ENCODE measurements at places on chromosomes 5 and 9.
A peak's percentile ranks its signal among the peaks of the same experiment; 100 is the strongest.

DNA sequence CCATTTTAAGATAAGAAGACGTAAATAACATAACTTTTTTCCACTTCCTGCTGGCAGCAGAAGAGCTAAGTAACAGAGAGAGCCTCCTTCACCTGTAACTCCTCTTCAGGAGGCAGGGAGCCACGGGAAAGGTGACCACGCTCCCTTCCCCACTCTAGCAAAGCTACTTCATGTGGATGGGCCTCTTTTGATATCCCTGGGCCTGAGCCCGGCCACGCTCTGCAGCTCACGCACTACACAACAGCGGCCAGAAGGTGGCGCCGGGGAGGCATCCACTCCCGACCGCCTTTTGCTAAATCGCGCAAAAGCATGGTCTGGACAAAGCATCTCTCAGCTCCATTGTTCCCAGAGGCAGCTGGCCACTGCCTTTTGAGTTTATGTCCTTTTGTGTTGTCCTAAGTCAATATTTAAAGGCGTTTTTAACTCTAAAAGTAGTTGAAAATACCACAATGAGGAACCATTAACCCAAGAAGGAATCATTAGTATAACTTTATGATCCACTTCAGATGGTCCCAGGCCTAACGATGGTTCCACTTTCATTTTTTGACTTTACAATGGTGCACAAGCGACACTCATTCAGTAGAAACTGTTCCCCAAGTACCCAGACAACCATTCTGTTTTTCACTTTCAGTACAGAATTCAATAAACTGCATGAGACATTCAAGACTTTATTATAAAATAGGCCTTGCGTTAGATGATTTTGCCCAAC is 23.6 kb downstream of the CMBL start:
- peak; percentile 83 for DNase-seq

DNA sequence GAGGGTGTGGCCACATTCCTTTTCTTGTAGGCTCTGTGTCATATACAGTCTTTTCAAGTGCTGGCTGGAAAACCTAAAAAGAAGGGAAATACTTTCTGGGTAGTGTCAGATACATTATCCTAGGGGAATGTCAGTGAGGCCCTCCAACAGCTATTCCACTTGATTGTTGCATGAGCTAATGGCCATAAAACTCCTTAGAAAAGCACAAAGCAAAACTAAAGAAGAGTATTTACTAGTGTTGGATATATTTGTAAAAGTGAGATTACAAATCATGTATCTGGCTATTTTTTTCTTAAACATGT is 829 bp downstream of the ANXA1 start:
- no peak for DNase-seq

DNA sequence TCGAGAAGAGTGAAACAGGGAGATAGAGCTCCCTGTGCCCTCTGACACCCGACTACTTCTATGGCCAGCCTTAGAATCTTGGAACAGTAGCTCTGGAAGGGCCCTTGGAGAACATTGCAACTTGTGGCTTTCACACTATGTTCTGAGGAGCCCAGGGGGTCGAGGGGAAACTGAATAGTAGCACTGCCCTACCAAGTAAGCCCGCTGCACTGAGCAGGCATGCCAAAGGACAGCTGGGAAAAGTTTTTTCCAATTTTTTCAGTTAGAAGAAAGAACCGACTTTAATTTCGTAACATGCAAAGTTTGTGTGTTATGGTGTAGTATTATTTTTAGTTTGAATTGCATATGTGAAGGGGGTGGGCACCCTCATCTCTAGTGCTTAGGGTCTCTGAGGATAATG is 10.9 kb downstream of the SMIM3 start:
- DNase-seq: no peak

- no peak for DNase-seq
These were observed 610.5 kb downstream of the IRX1 start for GRCh38 chr5:4206127-4206526.

DNA sequence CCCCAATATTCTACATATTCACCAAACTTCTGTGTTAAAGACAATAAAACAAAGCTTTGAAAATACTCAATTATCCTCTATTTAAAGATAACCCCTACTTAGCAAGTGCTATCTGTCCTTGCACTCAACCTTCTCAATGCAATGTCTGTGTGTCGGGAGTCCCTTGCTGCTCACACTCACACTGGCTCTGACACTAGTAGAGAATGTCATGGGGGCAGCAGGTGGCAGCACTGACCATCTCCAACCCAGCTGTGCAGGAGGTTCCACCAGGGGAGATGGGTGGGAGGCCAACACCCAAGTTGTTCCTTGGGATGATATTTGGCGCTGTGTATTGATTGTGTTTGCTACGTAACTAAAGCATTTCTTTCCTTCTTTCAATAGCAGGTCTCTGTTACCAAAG is 59.4 kb upstream of the SIMC1 start:
- DNase-seq: no peak

- DNase-seq: no peak
These were observed 117.4 kb upstream of the ELL2 start for GRCh38 chr5:96079075-96079474.

GRCh38 chr5:122858451-122858850 is 13.0 kb downstream of the SNX24 start:
- DNase-seq: no peak

DNA sequence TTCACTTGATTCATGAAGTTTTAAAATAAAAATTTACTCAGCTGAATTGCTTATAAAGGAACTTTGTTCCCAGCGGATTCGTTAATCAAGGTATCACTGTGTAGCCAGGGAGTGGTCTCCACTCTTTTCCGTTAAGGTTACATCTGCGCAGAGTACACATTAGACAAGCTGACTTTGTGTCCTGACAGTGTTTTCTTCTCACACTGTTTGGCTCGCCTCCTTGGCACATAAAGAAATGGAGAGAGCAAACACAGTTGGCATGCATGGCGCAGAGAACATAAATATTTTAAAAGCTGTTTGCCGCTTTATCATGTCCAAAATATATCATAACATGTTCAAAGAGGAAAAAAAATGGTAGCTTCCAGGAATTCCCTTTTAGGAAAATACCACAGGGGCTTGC is 153.2 kb downstream of the EDIL3 start:
- no peak for DNase-seq

DNA sequence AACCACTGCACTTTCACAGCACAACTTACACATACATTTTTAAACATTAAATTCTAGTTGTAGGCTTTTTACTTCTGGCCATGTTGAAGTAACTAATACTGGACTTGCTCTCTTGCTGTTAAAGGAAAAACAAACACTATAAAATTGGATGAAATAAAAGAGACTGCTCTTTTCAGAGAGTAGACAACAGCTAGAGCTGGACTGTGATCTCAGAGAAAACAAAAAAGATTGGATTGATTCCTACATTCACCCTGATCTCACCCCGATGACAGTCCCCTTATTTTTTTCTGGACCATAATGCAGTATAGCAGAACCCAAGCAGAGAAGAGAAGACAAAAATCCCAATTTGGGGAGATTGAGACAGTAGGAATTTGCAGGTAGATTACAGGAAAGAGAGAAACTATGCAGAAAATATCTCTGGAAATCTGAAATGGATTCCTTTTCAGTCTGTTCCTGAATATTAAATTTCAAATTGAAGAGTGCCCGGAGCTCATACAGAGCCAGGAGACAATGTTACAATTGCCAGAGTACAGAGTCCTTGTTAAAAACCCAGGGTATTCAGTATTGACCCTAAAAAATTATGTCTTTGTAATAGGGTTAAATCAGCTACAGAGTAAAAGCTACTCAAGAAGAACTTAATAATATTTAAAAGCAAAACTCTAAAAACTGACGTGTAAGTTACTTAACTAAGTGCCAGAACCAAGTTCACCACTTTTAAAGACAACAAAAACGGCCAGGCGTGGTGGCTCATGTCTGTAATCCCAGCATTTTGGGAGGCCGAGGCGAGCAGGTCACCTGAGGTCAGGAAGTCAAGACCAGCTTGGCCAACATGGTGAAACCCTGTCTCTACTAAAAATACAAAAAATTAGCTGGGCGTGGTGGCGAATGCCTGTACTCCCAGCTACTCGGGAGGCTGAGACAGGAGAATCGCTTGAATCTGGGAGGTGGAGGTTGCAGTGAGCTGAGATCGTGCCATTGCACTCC is 208.6 kb downstream of the MPDZ start:
- no peak for DNase-seq

- no peak for DNase-seq
These were observed 152.2 kb upstream of the MPDZ start for GRCh38 chr9:13431692-13432091.

- no peak for DNase-seq
These were observed 3.0 kb upstream of the CTSV start for GRCh38 chr9:97041898-97042297.

DNA sequence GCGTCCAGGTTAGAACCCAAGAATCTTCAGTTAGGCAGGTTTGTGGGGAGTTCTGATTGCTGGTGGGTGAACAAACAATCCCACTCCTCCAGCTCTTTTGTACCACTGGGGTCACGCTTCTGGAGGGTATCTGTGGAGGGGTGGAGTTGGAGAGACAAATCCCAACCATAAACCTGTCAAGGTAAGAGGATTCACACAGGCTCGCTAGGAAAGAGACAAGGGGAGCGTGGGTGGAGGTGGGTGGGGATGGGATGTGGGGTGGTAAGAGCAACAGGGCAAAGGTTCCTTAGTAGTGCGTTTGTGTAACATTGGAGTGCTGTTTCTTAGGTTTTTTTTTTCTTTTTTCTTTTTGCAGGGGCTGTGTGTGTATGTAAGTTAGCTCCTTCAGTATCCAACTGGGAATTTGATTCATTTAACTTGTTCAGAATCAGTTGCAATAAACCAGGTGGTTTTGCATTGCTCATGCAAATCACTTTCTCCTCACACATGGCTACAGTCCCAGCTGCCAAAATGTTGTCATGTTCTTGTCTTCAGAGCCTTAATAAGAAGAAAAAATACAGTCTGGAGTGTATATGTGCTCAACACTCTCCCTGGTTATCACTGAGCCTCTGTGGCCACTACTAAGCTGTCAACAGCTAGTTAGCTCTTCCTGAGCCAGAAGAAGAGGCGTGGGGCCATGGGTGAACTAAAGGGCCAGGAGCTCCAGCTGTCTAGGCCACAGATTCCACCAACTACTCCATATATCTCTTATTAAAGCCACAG is 164.0 kb upstream of the RAD23B start:
- DNase-seq: no peak

GRCh38 chr5:51039424-51040329 is 343.6 kb upstream of the ISL1 start:
- DNase-seq: no peak

DNA sequence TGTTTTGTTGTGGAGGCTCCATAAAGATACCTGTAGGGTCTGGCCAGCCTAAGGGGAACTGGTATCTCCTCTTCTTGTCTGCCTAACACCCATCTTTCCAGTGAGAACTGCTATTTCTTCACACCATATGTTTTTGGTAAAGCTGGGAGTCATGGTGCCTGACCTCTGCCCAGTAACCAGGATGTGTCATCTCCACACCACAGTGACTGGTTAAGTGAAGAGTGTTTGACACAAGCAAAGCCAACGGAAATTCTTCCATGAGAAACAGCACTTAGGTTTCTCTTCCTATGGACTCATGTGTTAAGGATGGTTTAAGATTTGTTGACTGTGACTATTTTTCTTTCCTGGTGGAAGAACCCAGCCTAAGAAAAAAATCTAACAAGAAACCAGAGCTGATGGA is 111.5 kb downstream of the HTR4 start:
- no peak for DNase-seq

- DNase-seq: no peak
These were observed 12.4 kb downstream of the CDC37L1 start for GRCh38 chr9:4691795-4692194.

DNA sequence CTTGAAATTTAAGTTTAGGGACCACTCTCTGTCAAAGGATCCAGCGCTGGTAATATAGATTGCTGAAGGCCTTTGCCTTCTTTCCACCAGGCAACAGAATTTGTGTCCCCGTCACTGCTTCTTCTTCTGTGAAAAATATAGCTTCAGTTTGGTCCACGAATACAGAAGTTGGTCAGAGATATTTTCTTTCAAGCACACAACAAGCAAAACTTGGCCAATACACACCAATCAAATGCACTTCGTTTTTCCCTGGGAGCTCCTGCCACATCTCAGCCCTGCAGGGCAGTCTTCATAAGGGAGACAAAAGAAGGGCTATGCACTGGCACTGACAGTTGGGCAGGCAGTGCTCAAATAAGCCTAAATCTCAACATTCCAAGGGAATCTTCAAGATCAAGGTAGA is 22.9 kb downstream of the HAVCR2 start:
- no peak for DNase-seq

DNA sequence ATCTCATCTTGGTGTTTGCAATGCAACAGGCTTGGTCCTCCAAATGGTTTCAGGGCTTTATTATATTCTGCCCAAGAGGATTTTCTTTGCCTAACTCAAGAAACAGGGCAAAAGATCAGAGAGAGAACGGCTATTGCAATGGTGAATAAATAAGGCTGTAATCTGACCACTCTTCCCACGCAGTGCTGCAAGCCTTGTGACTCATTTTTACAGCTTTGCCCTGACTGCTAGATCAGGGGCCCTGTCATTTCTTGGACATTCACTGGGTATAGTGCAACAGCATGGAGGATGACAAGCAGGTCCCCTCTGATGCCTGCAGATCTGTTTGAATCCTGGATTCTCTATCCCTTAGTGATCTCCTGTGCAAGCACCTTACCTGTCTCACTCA is 459.1 kb downstream of the EBF1 start:
- no peak for DNase-seq

GRCh38 chr9:121216271-121216805 is 14.7 kb upstream of the RAB14 start:
- DNase-seq: no peak

- no peak for DNase-seq
These were observed 28.4 kb downstream of the SV2C start for GRCh38 chr5:76111477-76112174.

- no peak for DNase-seq
These were observed 99.4 kb upstream of the TARS1 start for GRCh38 chr5:33341351-33341750.

DNA sequence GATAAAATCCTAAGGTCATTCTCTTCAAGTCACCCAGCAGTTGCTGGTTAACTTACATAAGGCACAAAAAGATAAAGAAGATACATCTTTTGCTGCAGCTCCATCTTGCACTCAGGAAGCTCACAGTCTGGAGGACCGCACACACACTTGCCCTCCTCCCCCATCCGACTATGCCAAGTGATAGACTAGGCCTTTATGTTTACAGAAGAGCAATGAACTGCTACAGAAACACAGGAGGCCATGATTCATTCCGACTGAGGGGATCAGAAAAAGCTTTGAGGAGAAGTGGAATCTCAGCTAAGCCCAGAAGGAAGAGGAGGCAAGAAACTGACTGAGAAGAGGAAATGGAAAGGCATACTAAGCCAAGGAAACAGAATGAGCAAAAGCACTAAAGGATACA is 17.4 kb downstream of the NRG2 start:
- no peak for DNase-seq

DNA sequence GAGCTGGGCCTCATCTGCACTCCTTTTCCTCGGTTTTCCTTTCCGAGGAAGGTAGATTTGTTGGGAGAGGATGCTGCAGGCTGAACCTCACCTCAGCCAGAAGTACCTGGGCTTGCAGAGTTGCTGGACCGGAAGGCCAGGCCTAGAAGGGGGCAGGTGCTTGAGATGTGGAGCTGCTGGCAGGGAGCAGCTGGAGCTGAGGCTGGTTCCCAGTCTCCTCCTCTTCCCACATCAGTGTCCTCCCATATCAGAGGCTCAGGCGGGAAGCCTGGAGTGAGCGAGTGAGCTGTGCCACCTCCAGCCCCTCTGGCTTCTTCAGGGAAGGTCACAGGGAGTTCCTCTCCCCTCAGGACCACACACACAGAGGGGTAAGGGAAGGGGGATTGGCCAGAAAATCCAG is 259.4 kb downstream of the GADD45G start:
- no peak for DNase-seq
